Glutamatergic neuron (in vitro differentiated cells): ENCODE measurements at places on chromosomes 13 and 19.
A peak's percentile ranks its signal among the peaks of the same experiment; 100 is the strongest.

DNA sequence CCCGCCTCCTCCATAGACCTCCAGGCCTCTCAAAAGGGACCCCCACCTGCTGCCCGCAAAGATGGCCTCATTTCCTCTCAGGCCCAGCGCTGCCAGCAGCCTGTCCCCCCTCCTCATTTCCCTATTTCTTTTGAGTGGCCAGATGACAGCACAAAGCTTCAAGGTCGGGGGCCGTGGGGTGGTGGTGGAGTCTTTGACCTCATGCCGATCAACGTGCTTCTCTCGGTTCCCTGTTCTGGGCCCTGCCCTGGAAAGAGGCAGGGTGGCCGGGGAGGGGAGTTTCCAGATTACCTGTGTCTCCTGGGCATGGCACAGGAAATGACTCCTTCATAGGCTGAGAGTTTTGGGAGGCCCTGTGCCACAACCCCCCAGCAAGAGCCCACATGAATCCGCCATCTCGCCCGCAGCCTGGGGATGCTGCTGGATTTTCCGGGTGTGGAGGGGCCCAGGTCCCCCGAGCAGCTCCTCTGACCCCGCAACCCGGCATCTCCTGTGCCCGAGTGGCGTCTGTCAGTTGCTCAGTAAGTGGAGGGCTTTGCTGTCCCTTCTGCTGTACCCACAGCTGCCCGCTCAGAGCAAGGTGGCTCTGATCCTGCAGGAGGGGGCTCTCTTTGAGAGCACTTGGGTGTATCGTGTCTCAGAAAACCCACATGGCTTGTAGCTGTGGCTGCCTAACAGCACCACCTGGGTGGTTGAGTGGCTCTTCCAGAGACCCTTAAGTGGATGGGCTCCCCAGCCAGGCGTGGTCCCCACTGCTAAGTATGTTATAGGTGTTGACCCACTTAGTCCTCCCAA, 139.4 kb downstream of the SIPA1L3 start:
- peaks cover 9% of the 10 kb centered on the region for H3K36me3 ChIP-seq
- no peak overlapping the region for H3K4me3 ChIP-seq
- H3K27ac ChIP-seq = no peak overlapping the region
- H3K27me3 ChIP-seq = peaks cover 10% of the 10 kb centered on the region

DNA sequence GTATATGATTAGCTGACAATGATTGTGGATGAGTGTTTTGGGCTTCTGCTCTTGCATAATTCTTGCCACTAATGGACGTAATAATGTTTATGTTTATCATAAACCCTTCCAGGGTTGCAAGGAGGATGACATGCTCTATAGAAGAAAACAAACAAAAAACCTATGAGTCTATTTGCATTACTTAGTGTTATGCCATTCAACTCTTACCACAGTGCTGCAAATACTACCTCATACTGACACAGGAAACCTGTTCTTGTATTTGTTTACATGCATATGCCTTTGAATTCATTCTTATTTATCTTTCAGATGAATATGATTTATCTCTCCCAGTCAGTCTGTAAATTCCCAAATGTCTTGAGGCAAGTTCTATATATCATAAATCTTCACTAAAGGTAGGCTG, 39.6 kb upstream of the FREM2 start:
- H3K27me3 ChIP-seq = no peaks in the 10 kb centered on the region
- no peaks in the 10 kb centered on the region for H3K4me1 ChIP-seq
- H3K36me3 ChIP-seq = no peaks in the 10 kb centered on the region
- DNase-seq = no peak
- no peak overlapping the region for H3K27ac ChIP-seq

- no peak overlapping the region for H3K4me3 ChIP-seq
- no peaks in the 10 kb centered on the region for H3K36me3 ChIP-seq
- no peak overlapping the region for H3K27ac ChIP-seq
Observed at GRCh38 chr13:69287050-69287698, 820.5 kb upstream of the ATXN8OS start.

GRCh38 chr19:45767881-45768654, 984 bp downstream of the SIX5 start:
- no peak overlapping the region for H3K27ac ChIP-seq
- H3K27me3 ChIP-seq = peaks cover 21% of the 10 kb centered on the region
- H3K4me1 ChIP-seq = peaks cover 5% of the 10 kb centered on the region
- peak overlapping the region; percentile 77 for H3K4me3 ChIP-seq
- H3K36me3 ChIP-seq = no peaks in the 10 kb centered on the region
- peak; percentile 63 for DNase-seq

GRCh38 chr13:37345869-37346268, 240.4 kb upstream of the CSNK1A1L start:
- DNase-seq = no peak
- H3K27me3 ChIP-seq = no peaks in the 10 kb centered on the region
- H3K4me3 ChIP-seq = no peak overlapping the region
- H3K27ac ChIP-seq = no peak overlapping the region
- H3K36me3 ChIP-seq = no peaks in the 10 kb centered on the region

DNA sequence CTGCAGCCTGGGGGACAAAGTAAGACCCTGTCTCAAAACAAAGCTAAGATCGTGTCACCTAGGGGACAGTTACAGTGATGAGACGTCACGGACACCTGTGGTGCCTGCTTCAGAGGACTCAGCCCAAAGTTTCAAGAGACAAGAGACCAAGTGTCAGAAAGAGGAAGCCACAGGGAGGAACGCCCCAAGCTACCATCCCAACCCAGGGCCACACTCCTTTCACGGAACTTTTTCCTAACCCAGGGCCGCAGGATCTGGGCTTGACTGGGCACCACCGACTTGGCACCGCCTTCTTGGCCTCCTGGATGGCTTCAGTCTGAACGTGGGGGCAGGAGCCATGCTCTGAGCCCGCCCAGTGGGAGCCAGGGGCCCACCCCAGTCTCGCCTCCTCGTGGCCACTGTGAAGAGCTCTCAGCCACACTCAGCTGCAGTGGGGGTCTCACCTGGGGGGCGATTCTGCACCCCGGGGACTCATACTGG, 8.5 kb downstream of the MOB3A start:
- peaks cover 3% of the 10 kb centered on the region for H3K27me3 ChIP-seq
- no peaks in the 10 kb centered on the region for H3K36me3 ChIP-seq
- H3K4me3 ChIP-seq = no peak overlapping the region
- DNase-seq = no peak
- H3K4me1 ChIP-seq = peaks cover 5% of the 10 kb centered on the region

DNA sequence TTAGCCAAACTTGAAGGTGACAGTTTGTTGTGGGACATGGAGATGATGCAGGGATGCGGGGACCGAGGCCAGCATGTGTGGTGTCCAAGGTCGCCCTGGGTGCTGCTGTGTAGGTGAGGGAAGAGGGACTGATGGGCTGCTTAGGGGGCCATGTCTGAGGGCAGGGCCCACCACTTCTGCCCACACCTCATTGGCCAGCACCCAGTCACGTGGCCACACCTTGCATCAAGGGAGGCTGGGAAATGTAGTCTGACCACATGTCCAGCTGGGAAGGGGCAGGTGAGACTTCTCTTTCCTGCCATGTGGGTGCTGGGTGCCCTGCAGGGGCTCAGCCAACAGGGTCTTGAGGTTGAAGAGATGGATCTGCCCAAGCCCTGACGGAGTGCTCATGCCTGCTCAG, 88.9 kb downstream of the KDM4B start:
- H3K4me3 ChIP-seq = no peak overlapping the region
- H3K4me1 ChIP-seq = peaks cover 15% of the 10 kb centered on the region
- no peak for DNase-seq
- peaks cover 3% of the 10 kb centered on the region for H3K27me3 ChIP-seq
- H3K27ac ChIP-seq = no peak overlapping the region
- peaks cover 16% of the 10 kb centered on the region for H3K36me3 ChIP-seq

GRCh38 chr19:33725567-33725966, 71.1 kb upstream of the KCTD15 start:
- H3K27ac ChIP-seq = peak overlapping the region; percentile 99
- DNase-seq = no peak
- peaks cover 71% of the 10 kb centered on the region for H3K4me1 ChIP-seq

GRCh38 chr13:48801255-48801654, 147.5 kb downstream of the CYSLTR2 start:
- H3K4me3 ChIP-seq = no peak overlapping the region
- DNase-seq = no peak
- no peak overlapping the region for H3K27ac ChIP-seq
- no peaks in the 10 kb centered on the region for H3K27me3 ChIP-seq

DNA sequence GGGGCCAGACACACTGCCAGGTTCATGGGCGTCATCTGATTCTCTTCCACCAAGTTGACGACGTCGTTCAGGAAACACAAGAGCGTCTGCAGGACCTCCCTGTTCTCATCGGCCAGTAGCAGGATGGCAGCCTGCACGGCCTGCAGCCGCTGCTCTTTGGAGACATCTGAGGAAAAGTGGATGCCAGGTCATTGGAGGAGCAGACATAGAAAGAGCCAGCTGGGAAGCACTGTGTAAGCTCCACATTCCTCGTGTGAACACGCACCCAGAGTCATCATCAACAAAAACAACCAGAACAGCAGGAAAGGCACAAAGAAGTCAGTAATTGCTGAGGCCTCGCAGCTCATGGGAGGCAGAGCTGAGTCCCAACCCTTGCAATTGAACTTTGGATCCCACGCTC, 96.5 kb downstream of the KL start:
- DNase-seq = no peak
- H3K4me1 ChIP-seq = no peaks in the 10 kb centered on the region
- H3K36me3 ChIP-seq = peaks cover 7% of the 10 kb centered on the region

- no peak overlapping the region for H3K4me3 ChIP-seq
- H3K36me3 ChIP-seq = peaks cover 5% of the 10 kb centered on the region
- H3K4me1 ChIP-seq = no peaks in the 10 kb centered on the region
- H3K27me3 ChIP-seq = peaks cover 9% of the 10 kb centered on the region
Observed at GRCh38 chr13:26831336-26831908, 70.8 kb upstream of the GPR12 start.

DNA sequence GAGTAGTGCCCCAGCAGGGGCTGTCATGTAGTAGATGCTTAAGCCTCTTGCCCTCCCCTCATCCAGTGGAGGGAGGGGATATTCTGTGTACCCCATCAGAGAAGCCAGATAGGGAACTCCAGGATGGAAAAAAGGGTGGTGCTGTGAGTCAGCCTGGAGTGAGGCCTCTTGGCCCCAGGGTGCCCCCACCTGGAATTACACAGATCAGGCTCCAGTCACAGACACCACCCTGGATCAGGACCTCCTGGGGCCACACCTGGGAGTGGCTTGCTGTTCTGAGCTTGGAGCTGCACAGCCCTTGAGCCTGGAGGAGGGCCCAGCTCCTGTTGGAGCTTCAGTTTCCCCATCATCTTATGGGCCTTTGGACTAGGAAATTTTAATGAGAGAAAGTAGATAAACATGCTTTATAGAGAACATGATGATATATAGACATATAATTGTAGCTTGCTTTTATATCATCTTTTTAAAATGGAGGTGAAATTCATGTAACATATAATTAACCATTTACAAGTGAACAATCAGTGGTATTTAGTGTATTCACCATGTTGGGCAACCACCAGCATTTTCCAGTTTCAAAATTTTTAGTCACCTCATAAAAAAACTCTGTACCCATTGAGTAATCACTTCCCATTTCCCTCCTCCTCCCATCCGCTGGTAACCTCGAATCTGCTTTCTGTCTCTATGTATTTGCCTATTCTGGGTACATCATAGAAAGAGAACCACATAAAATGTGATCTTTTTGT, 24.6 kb downstream of the CYP4F22 start:
- no peaks in the 10 kb centered on the region for H3K4me1 ChIP-seq
- peaks cover 2% of the 10 kb centered on the region for H3K27me3 ChIP-seq
- H3K27ac ChIP-seq = no peak overlapping the region
- no peak overlapping the region for H3K4me3 ChIP-seq

DNA sequence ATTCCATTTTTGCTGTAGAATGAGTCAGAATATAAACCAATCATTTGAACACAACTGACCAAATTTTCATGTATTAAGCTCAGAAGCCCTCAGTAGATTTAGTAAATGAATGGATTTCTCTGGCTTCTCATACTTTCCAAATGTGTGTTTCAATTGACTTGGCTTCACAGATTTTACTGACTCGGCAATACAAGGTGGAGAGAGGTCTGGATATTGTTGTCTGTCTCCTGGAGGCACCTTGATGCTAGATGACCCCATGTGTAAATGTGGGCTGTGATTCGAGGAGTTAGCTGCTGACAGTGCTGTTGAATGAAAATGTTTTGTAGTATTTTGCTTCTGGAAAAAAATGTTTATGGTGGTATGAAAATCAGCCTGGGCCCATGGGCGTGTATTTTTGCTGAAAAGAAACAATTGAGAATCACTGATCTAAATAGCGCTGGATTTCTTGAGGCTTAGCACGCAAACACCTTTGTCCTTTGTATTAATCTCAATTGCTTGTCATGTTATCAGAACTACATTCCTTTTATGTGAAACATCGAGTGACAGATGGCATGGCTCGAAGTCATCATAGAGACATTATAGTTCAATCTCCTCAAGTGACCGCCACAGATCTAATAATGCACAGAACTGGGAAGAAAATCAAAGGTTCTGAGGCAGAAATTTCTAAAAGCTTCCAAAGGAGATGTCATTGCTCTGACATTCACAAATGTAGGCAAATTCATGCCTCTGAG, 41.2 kb upstream of the UBAC2 start:
- no peak overlapping the region for H3K27ac ChIP-seq
- no peaks in the 10 kb centered on the region for H3K27me3 ChIP-seq
- peaks cover 9% of the 10 kb centered on the region for H3K4me1 ChIP-seq
- no peaks in the 10 kb centered on the region for H3K36me3 ChIP-seq

DNA sequence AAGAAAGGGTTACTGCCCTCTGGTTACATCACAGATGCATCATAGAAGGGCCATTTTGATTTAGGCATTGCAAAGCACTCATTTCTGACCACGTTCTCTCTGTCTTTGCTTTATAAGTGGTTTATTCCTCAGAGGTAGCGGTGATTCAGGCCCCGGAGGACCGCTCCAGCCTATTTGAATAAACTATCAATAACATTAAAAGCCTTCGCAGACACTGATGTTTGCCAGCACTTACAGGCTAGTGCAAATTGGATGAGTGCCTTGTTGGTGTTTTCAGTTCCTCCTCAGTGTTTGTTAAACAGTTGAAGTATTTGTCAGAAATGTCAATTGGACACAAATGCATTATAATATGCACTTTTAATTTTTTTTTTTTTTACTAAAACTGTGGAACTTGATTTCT, 120.2 kb downstream of the RXFP2 start:
- peak overlapping the region; percentile 95 for H3K27ac ChIP-seq
- DNase-seq = peak; percentile 71
- peaks cover 1% of the 10 kb centered on the region for H3K27me3 ChIP-seq
